ENCODE measurements at places on chromosomes 1 and 21. TPM values are rescaled to one million over a fixed set of nuclear protein-coding genes. Genes with fewer than 3 reads are reported as not detected.

The ACOT11 gene
- total RNA-seq: 3.2 TPM

The ROR1 gene
- total RNA-seq: 3.3 TPM

The TMCC2 gene
- total RNA-seq: 2.8 TPM

The CATSPER4 gene
- total RNA-seq: not detected

The CD5L gene
- not detected for total RNA-seq
